CD8-positive, alpha-beta memory T cell (primary cell): ENCODE measurements at places on chromosomes 2 and 18.

GRCh38 chr2:3704692-3705091 is 1.3 kb downstream of the DCDC2C start:
- no peak for DNase-seq

- DNase-seq: no peak
These were observed 13.4 kb downstream of the CCDC150 start for GRCh38 chr2:196652869-196653268.

GRCh38 chr2:108935271-108935741 is 53.7 kb downstream of the EDAR start:
- DNase-seq: no peak

DNA sequence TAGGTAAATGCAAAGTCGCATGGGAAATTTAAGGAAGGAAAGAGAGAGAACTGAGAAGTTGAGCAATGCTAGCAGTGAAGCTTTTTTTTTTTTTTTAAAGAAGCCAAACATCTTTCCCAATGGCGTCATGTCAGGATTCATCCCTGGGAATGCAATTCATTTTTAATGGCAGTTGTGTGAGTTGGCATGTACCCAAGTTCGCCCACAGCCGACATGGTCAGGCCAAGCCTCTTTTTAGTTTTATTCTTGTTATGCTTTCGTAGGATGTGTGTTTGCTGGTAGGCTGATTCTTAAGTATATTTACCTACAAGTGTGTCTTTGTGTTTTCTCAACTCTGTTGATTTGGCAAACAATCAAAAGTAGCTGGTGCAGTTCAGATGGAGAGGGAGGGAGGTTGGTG is 127.6 kb upstream of the ITGA6 start:
- DNase-seq: no peak

- DNase-seq: no peak
These were observed 1.5 kb downstream of the ARPC2 start for GRCh38 chr2:218218268-218219185.

DNA sequence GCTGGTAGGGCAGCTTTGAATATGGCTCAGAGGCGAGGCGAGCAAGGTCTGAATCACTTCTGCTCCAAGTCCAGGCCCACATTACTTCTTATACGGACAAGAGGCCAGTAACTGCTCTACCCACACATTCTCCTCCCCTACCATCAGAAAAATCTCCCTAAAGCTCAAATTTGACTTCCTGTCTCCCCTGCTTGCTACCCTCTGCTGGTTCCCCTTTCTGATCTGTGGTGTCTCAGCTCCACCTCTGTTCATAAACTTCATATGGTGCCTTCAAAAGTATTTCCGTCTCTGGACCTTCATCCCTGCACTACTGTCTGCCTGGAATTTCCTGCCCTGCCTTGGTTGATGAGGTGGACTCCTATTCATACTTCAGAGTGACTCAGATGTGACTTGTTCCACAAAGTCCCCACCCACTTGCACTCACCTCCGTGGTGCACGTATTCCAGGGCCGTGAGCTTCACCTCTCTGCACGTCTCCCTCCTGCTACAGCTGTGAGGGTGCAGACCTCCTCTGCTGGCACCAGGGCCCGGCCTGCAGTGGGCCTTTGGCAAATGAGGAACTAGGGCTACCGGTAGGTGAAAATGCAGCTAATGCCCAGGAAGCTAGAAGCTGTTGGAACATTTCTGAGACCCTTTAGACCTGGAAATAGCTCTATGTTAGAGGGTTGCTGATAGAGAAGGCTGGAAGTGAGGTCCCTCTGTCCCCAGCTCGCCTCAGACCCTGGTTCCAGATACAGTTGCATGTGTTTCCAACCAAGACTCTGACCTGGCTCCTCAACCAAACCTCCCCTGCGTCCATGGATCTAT is 24.6 kb upstream of the KCMF1 start:
- DNase-seq: peak; percentile 20

DNA sequence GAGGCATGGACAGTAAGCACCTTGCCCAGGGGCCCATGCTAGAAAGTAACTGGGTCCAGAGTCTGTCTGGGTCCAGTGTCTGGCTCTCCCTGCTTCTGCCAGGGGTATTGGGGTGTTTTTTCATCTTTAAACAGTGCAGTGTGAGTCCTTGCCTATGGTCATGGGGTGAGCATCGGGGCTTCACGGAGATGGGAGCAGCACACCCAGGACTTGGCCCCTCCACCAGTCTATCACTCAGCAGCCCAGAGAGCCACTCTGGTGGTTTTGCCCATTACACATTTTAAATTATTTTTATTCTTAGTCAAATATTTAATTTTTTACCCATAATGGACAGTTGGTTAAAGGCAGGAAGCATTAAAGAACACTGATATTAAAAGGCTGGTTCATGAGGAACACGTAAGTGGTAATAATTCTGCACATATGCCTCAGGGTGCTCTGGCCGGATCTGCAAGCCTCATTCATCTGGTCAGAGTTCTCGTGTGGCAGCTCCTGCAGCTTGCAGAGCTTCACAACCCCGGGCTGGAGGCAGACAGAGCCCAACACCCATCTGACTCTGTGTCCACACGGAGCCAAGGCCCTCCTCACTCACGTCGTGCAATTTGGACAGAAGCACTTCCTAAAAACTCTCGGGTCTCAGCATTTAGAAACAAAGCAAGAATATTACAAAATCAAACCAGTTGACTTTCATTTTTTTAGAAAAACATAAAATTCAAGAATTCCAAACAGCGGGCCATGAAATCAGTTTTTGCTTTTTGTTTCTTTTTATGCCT is 204.1 kb downstream of the CTIF start:
- no peak for DNase-seq

DNA sequence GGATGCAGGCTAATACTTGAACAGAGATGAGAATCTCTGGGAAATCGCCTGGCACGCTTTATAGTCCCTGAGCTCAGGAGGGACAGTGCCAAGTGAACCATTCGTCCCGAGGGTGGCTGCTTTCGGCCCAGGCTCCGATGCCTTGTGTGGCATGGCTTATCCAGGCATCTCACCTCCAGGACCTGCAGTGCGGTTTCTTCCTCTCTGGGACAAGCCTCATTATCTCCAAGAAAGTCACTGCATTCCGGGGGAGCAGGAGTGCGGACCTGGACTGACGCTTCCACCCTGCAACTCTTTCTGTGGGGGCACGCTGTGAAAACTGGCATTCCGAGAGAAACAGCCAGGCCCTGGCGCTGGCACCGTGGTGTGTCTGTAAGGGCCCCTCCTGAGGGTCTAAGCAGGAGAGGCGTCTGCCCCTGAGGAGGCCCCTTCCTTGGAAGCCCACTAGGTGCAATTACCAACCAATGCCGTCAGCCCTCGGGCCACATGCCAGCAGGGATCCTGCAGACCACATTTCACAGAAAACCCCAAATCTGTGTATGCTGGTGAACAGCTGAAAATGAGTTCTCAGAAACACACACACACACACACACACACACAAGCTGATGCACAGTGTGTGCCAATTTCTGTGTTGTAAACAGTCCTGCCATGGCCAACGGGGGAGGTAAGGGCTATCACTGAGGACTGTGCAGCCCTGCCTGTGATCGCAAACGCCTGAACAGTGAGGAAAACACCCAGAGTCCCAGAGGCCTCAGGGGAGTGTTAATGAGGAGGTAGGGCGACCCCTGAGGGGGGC is 351.9 kb upstream of the SALL3 start:
- no peak for DNase-seq

GRCh38 chr18:48638896-48639771 is 100.3 kb downstream of the CTIF start:
- no peak for DNase-seq

GRCh38 chr2:109148117-109148746 is 19.2 kb downstream of the SH3RF3 start:
- no peak for DNase-seq

DNA sequence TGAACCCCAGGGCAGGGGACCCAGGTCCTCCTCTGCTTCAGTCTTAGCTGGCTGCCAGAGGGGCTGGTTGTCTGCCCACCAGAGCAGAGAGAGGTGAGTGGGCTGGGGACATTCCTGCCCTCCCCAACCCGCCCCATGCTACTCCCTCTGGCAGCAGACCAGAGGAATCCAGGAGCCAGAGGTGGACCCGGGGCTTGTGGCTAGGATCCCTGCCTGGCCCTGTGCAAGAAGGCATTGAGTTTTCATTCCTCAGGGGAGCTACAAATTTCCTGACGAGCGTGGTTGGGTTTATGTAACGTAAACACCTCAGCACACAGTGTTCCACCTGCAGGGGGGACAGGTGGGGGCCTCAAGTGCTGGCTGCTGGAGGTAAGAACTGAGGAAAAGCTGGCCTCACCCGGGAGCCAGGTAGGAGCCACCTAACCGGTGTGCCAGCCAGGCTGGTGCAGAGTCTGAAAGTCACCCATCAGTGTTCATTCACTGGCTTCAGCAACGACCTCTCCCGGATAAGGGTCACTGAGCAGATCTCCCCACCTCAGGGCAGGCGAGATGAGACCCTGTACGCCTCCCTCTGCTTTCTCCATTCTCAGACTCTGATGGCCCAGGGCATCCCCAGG is 246.8 kb downstream of the DYSF start:
- DNase-seq: no peak

- no peak for DNase-seq
These were observed 56.5 kb downstream of the TPGS2 start for GRCh38 chr18:36772241-36772723.

GRCh38 chr2:222299906-222300725 is 1.3 kb upstream of the PAX3 start:
- no peak for DNase-seq

DNA sequence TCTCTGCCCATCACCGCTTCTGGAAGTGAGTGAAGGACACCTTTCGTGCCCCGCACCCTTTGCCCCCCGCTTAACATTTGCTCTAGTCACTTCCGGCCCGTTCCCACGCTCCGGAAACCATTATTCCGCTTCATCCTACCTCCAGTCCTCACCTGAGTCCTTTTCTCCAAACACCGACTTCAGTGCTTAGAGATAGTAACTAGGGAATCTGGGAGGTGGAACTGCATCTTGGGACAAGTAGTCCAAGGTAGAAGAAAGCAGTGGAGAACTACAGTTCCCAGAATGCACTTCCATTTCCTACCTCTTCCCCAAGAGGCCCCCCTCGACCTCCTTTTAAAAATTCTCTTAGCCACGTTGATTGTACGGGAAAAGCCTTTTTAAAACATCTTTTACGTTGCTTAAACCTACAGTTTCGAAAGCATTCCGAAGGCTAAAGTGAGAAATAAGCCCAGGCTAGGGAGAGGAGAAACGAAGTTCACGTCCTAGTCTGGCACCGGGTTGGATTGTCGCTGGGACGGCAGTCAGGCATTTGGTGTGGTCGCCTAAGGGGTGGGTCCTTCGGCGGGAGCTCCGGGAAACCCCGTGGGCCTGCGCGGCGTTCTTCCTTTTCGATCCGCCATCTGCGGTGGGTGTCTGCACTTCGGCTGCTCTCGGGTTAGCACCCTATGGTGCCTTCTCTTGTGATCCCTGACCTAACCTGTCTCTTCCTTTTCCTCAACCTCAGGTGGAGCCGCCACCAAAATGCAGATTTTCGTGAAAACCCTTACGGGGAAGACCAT is at the start of the genes CLHC1 and RPS27A:
TSS of gene CLHC1 (minus strand) at position 210 of the 779 bp plus-strand sequence. CDS start 9,882 bp downstream, outside the sequence.
TSS of gene RPS27A (plus strand) at position 605 of the 779 bp plus-strand sequence. CDS start at position 742, 137 bp downstream.
- peak; percentile 95 for DNase-seq

DNA sequence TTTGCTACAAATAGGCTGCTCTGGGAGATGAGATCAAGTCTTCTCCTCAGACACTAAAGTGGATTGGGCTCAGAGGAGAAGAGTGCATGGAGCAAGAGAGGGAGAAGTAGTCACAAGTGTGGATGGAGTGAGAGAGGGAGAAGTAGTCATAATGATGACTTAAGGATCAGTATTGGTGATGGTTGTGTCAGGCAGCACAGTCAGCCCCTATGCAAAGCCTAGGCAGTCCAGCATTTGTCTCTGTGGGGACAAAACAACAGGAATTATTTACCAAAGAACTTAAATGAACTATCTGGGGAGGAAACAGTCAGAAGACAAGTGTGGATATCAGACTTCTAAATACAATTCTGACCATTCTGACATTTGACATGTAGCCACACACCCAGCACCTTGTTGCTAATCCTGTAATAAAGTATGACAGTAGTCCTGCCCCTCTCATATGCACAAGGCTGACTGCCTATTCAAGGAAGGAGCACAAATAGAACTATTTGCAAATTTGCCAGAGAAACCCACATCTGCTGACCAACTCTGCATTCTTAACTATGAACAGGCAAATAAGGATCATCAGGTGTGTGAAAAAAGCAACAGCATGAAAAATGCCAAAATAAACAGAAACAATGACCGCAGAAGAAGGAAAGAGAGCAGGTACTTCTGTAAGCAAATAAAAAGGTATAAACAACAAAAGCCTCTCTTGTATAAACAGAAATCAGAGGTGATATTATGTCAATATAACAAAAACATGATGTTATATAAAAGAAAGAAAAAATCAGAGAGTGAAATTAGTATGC is 1597.9 kb upstream of the ACVR2A start:
- DNase-seq: no peak

- DNase-seq: no peak
These were observed 300.9 kb downstream of the ARHGAP15 start for GRCh38 chr2:143429932-143430679.

GRCh38 chr2:178188466-178188865 is 5.8 kb upstream of the OSBPL6 start:
- DNase-seq: no peak

DNA sequence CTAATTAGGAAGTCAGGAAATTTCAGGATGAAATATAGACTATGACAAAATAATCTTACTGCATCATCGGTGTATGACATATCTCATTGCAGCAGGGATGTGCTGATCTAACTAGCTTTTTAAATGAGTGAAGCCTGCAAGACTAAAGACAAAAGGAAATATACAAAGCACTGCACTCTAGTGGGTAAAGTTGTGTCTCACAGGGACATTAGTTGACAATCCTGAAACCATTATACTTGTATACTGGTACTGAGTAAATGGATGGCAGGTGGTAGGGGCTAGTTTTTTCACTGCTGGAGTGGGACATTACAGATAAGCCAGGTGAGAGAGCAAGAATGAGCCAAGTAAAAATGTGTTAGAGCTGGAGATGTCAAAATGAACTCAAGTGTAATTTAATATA is 317.5 kb upstream of the RAB6C start:
- no peak for DNase-seq

DNA sequence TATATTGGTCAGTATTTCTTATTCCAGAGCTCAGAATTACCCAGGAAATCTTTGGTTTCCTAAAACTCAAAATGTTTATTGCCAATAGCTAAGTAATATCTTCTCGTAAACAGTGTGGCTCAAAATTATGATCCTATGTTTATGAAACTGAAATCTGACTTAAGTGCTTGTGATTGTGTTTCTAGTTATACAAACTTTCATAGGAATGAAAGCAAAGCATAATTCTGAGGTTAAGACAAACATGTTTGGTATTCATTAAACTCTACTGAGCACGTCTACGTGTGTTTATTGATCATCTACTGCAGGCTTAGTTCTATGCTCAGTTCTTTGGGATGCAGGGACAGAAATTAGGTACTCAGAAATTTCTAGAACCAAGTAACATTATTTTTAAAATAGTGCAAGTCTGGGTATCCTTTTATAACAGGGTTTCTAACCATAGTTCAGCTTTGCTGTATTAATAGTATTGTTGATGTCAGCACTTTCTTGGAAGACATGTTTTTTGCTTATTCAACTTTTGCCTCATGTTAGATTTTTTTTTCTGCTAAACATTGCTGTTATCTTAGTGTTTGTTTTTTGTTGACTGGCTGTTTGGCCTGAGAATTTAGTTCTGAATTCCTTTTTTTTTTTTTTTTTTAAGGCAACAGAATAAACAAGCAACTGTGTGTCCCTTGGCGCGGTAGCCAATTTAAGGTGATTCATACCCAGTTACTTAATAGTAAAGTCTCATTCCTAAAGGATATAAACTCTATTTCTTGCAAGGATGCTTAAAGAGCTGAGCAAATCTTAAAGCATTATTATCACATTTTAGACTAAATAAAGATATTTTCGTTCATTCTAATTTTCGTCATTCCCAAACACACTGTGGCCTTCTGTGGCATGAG is 31.3 kb downstream of the PTPRM start:
- DNase-seq: no peak

GRCh38 chr2:194686569-194686968 is 970.5 kb upstream of the SLC39A10 start:
- no peak for DNase-seq

GRCh38 chr2:99509387-99509786 is 19.6 kb upstream of the REV1 start:
- no peak for DNase-seq
